ENCODE measurements at places on chromosomes 2 and 18. TPM values are rescaled to one million over a fixed set of nuclear protein-coding genes. Genes with fewer than 3 reads are reported as not detected.

- no peak for DNase-seq
Observed at GRCh38 chr2:98412751-98413458, 31.8 kb upstream of the INPP4A start.

PLCD4 gene
- 47.9 TPM for total RNA-seq

DNA sequence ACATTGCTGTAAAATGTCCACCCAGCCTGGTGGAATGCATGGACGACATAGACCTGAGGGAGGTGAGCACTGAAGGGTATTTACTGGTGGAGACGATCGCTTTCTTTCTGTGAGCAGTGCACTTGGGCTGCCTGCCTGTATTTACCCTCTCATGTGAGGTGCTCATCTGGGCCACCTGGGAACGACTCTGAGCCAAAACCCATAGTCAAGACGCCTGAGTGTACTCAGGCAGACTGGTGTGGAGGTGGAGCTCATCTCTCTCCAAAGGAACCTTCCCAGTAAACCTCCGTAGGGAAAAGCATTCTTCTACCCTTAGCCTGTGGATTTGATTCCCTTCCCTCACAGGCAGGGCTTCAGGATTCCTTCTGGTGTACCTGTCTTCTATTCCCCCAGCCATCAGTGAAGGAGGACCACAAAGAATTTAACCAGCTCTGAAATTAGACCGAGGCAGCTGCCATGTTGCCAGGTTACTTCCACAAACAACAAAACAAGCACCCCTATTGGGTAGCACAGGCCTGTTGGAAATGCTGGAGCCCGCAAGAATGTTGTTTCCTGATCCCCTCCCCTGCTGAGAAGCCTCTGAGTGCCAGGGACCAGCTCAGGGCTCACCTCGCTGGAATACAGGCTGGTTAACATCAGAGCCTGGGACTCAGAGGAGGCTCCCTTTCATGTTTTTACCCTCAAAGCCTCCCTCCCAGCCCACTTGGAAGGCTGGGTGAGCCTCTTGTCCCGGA lies 47.5 kb upstream of the TXNDC2 start:
- no peak for DNase-seq

- DNase-seq = no peak
Observed at GRCh38 chr2:75605770-75606529, 40.6 kb upstream of the MRPL19 start.

DNA sequence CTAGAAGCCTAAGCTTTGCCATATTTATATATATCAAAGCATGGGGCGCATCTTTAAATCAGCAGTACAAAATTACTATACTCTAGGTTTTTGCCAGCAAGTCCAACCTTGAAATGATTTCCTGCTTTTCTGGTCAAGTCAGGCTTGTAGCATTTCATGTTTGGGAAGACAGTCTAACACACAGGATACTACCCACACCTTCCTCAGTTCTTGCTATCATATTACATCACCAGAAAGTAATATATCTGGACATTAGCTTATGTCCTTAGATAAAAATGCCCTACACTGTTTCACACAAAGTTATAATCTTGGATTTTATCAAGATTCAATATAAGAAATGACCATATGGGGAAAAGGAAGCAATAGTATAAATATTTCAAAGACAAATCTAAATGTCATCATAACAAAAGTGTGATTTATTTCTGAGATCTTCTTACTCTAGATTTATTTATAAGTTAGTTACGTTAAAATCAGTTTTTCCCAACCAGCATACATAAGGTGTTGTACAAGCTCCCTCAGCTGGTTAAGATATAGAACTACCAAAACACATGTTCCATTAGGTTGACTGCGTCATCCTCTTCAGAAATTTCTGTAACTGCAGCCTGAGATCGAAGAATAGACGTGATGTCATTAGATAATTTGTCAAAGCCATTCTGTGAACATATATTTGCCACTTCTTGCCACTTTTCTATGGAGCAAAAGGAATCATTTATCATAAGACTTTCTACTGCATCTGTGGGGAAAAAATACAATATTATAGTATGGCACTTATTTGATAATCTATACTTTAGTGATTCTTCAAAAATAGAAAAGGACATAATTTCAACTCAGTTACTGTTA lies 56.6 kb downstream of the CLHC1 start:
- DNase-seq = no peak

- no peak for DNase-seq
Observed at GRCh38 chr2:238739668-238740067, 108.2 kb upstream of the TWIST2 start.

DNA sequence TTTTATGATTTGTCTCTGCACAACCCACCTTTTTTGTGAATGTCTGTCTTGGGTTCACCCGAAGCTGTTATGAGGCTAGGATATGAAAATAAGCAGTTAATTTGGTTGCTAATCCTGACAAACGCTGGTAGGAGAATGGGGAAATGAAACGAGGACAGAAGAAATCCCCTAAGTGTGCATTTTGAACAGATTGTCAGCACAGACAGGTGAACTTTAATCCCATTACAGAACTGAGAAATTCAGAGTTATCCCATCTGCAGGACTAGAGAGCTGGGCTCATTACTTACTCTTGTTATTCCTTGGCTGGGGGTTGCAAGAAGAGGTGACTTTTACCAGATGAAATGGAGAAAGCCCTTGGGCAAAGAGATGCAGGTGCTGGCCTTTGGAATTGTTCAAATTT lies 123.3 kb upstream of the NYAP2 start:
- DNase-seq = no peak

GRCh38 chr2:147137711-147138110 lies 707.1 kb upstream of the ACVR2A start:
- no peak for DNase-seq

- no peak for DNase-seq
Observed at GRCh38 chr2:46394649-46395510, 84.5 kb upstream of the TMEM247 start.

DNA sequence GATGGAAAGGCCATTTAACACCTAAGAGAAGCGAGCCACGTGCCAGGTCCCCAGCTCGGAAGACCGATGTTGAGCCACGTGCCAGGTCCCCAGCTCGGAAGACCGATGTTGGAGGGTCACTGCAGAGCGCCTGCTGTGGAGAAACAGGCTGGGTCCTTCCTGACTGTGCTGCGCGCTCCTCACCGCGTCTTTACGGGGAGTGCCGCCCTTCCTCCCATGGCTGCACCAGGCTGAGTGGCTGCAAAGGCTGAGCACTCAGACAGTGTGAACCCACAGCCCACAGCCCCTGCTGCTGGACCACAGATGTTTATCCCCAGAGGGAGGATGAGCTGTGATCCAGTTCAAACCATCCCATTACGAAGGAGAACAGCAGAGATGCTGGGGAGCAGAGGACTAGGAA lies 55.7 kb downstream of the RTP5 start:
- DNase-seq = no peak

DNA sequence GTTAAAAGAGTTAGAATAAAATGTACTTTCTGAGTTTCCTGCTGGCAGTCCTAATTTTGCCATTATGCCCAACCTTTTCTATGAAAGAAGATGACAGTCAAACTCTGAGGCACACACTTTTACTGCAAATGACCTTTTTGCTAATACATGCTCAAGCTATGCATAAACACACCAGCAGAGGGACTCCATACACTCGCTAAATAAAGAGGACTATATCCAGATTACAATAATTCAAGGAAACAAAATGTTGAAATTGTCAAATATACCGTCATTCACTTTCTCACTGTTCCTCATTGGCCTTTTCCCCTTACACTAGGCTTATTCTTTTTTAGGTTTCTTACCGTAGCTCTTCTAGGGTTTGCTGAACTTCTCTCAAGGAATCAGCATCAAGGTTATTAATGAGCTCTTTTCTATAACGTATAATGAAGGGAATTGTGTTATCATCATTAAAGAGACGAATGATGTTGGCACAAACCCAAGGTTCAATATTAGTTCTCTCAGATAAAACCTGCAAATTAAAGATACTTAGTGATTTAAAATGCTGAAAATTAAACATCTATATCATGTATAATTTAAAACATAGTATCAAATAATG lies 25.7 kb downstream of the SRBD1 start:
- DNase-seq = no peak

- DNase-seq = no peak
Observed at GRCh38 chr2:98348066-98348561, 1.9 kb downstream of the CNGA3 start.

All from psoas muscle (tissue), 8 donors.